Anterior cingulate cortex (tissue), 58 donors: ENCODE measurements at places on chromosomes 3 and 15.
A peak's percentile ranks its signal among the peaks of the same experiment; 100 is the strongest.

DNA sequence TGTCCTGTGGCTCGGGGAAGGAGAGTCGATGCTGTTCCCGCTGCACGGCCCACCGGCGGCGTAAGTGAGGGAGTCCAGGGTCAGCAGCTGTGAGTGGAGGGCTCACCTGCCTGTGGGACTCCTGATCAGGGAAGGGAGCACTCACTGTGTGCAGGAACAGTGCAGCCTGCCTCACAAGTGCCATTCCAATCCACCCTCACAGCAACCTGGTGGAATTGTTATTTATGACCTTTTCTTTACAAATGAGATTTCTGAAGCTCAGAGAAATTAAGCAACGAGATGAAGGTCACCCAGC, 9.0 kb downstream of the CHRD start:
- DNase-seq = no peak

DNA sequence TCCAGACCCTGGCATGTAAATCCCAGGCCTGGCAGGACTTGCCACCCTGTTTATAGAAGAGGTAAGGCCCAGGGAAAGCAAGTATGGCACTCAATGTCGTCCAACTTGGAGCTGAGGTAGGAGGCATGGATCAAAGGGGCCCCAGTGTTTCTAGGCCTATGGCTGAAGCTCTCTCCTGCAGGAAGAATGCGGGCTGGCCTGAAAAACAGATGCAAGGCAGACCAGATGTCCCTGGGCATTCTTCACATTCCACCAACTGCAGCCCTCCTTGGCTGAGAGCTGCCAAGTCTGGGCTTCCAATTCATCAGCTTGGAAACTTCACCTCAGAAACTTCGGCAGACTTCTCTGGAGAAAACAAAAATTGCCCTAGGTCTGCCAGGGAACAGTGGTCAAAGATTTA, 22.2 kb downstream of the MESD start:
- no peak for DNase-seq

GRCh38 chr15:41288464-41288863, 43.9 kb downstream of the OIP5 start:
- no peak for DNase-seq

GRCh38 chr3:197317250-197317963, 19.0 kb upstream of the DLG1 start:
- DNase-seq = no peak

- DNase-seq = no peak
These were observed 89.0 kb upstream of the LPP start for GRCh38 chr3:188064831-188065493.

- no peak for DNase-seq
These were observed 38.8 kb downstream of the CPA3 start for GRCh38 chr3:148903941-148904340.

DNA sequence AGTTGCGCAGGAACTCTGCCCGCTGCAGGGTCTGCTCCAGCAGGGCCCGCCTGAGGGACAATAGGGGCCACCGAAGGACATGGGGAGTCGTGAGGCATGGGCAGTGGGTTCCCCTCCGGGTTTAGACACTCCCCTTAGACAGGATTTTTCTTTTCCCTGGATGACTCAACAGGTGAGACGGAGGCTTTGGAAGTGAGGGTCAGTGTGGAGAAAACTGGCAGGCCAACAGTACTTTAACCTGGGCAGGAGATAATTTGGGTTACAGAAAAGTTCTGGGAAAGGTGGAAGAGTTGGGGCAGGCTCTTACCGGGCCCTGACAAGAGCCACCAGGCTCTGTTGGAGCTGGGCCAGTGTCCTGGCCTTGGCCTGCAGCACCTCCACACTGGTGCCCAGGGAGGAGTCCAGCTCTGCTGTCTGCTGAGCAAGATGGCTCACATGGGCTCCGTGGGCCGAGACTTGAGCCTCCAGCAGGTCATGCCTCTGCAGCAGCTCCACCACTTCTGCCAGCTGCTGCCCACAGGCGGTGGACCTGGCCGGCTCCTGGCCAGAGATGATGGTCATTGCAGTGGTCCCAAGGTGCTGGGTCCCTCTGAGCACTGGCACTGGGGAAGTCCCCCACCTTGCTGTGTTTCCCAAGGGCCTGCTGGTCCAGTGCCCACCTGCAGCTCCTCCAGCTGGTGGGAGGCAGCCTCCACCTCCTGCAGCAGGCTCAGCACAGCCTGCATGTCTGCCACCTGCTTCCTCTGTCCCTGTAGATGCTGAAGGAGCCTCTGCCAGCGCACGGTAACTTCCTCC, 11.0 kb downstream of the SPTBN5 start:
- no peak for DNase-seq

- DNase-seq = no peak
These were observed 20.8 kb upstream of the FAN1 start for GRCh38 chr15:30882849-30883433.

DNA sequence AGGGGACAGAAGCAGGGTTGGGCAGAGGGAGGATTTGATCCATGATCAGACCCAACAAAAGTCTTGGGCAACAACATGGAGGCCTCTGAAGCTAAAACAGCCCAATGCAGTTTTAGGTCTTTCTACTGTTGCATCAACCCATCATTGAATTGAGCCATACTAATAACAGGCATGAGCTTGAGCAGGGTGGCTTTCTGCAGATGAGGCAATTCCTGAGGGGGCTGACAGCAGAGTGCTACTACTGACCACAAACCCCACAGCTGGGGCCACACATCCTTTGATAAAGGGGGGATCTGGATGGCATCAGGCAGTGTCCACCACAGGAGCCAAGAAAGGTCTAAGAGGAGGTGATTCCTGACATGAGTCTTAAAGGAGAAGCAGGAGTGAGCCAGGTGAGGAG, 517.0 kb upstream of the PPP2R3A start:
- no peak for DNase-seq

DNA sequence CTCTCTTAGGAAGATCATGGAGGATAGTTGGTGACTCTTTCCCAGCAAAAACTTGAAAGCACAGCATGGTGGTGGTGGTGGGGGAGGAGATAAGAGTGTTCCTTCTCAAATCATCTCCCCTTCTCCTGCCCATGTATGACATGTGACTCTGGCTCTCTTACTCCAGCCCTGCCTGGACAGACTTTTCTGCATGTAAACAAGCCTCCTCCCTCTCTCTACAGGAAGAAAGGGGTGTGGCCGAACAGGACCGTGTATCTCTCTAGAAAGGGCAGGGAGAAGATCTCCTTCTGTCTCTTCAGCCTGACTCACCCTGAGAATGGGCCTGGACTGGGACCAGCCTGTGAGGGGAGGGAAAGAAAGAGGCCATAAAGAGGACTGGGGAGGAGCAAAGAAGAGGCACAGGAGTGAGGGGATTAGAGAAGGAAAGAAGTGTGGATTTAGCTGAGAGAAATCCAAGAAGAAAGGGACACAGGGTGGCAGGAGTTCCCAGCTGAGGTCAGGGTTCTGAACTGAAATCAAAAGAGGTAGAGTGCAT, 1.5 kb downstream of the CELF6 start:
- DNase-seq = no peak

DNA sequence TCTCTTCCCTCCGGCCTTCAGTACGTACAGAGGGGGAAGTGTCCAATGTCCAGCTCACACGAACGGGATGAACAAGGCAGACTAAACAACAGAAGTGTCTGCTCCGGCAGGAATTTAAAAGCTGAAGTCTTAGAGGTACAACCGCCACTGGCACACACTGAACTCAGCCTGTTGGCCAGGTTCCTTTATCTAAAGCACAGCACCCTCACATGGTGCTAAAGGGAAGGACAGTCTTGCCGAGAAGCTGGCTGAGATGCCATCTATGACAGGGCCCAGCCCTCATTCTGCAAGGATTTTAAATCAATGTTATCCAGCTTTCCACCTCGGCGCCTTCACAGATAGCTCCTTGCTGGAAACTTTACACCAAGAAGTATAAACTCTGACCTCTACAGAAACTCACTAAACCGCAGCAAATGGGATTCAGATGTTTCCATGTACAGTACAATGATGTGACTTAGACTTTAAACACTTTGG, 2.8 kb downstream of the ADAMTS17 start:
- DNase-seq = peak; percentile 12

GRCh38 chr3:14413381-14414071, 11.1 kb downstream of the SLC6A6 start:
- no peak for DNase-seq

- no peak for DNase-seq
These were observed 26.5 kb downstream of the CD200R1 start for GRCh38 chr3:112948346-112948838.

GRCh38 chr3:198062068-198062465, 102.0 kb downstream of the LMLN start:
- no peak for DNase-seq

GRCh38 chr3:48344867-48345507, 11.5 kb upstream of the SPINK8 start:
- no peak for DNase-seq

- DNase-seq = no peak
These were observed 293.8 kb downstream of the MEX3B start for GRCh38 chr15:81751816-81752545.

GRCh38 chr3:137642831-137643230, 121.3 kb upstream of the SOX14 start:
- DNase-seq = no peak

DNA sequence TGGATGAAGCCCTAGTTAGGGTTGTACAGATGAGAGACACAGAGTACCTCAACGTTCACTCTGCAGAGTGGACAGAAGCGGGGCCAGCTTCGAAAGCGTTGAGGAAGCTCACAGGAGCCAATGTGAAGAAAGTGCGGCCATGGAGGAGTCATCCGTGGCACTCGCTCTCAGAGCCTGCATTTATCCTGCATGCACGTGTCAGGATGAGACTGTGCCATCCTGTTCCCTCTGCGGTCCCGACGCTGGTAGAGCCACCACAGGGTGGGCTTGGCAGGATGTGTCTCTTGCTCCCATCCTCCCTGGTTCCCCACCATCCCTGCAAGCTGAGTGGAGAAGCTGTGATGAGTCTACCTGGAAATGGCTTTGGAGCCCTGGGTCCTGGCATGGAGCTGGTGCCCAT, 39.3 kb downstream of the KLHL25 start:
- DNase-seq = no peak

DNA sequence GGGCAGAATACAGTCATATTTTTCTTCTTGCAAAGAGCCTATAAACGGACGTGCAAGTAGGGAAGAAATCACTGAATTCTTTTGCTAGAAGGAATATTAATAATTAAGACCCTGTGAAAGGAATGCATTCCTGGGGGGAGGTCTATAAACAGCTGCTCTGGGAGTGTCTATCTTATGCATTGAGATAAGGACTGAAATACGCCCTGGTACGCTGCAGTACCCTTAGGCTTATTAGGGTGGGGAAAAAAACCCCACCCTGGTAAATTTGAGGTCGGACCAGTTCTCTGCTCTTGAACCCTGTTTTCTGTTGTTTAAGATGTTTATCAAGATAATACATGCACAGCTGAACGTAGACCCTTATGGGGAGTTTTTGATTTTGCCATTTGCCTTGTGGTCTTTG, 100.0 kb upstream of the KBTBD8 start:
- no peak for DNase-seq

DNA sequence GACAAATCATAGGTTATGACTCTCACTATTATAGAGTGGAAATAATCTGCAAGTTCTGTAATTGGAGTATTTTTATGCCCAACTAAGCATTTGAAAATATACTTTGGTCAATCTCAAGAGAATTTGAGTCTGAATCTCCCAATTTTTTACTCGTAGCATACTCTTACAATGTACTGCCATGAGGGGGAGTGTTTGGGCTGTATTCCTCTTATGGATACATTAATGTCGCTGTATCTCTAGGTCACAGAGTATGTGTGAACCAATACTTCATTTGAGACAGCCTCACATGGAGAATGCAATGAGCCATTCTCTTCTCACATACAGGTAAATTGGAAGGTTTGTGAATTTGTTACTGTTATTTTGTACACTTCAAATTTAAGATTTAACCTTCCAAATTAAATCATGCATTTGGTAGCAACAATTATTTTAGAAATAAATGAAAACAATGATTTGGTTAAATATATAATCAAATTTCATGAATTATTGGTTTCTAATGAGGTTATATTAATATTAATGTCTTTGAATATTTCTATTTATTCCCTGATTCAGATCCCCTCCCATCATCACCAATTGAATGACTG, 5.5 kb upstream of the CD200 start:
- no peak for DNase-seq

DNA sequence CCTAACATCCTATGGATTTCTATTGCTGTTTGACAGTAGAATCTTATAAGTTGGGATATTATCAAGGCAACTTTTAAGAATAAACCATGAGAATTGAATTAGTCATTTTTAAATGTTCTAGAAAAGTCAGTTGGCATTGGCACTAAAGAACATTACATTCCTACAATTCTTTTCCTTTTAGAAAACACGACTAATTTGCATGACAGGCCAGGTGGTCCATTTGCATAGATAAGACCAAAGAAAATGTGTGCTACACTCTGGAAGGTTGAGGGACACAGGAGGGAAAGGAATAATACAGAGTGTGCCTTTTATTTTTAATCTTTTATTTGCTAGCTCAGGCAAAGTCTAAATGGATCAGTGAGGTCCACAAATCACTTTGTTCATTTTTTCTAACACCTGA, 962.3 kb downstream of the EPHA3 start:
- DNase-seq = no peak

DNA sequence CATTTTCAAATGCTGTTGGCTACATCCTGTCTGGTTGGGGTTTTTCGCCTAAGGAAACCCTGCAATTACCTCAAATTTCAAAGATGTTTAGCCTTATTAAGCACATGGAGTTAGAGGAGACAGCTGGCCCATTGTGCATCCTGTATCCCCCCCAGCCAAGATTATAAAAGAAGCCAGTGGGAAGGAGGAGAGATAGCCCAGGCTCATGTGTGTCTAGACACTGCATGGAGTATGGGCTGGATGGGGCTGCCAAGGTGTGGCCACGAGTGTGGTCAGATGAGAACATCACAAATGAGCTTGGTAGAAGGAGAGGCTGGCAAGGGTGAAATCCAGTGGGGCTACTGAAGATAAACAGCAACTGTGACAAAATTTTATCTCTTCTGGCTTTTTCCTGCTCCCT, 270.0 kb upstream of the TBC1D5 start:
- no peak for DNase-seq
